ENCODE measurements at places on chromosomes 2 and 18. TPM values are rescaled to one million over a fixed set of nuclear protein-coding genes. Genes with fewer than 3 reads are reported as not detected.
A peak's percentile ranks its signal among the peaks of the same experiment; 100 is the strongest.

The VAMP8 gene
- 0.78 TPM for total RNA-seq

The OTOS gene
- total RNA-seq, result not detected

The DBI gene
- 134 TPM for total RNA-seq

The CD302 gene
- not detected for total RNA-seq

The SPC25 gene
- total RNA-seq, result 7.1 TPM

The BOK gene
- 13.8 TPM for total RNA-seq

The GLI2 gene
- total RNA-seq, result 3.9 TPM

The SERPINB10 gene
- not detected for total RNA-seq

The GPC1 gene
- 155 TPM for total RNA-seq

The ZNF407 gene
- 15.8 TPM for total RNA-seq

The SNTG2 gene
- total RNA-seq, result 7.7 TPM

The CERKL gene
- total RNA-seq, result 5.7 TPM

The PIEZO2 gene
- total RNA-seq, result 50.1 TPM

The NEURL3 gene
- not detected for total RNA-seq

The PRKAG3 gene
- total RNA-seq, result not detected

The CYS1 gene
- not detected for total RNA-seq

GRCh38 chr2:68127358-68128242, 30.1 kb upstream of the PNO1 start:
- DNase-seq, result no peak

- peak; percentile 67 for DNase-seq
These were observed 4.3 kb downstream of the IGFBP5 start for GRCh38 chr2:216690853-216691741.

GRCh38 chr18:30406728-30407127, 635.8 kb downstream of the DSC3 start:
- no peak for DNase-seq

- DNase-seq, result no peak
These were observed 11.6 kb downstream of the DCTN1 start for GRCh38 chr2:74368499-74368898.

- DNase-seq, result no peak
These were observed 111.5 kb upstream of the EML6 start for GRCh38 chr2:54611830-54612545.

DNA sequence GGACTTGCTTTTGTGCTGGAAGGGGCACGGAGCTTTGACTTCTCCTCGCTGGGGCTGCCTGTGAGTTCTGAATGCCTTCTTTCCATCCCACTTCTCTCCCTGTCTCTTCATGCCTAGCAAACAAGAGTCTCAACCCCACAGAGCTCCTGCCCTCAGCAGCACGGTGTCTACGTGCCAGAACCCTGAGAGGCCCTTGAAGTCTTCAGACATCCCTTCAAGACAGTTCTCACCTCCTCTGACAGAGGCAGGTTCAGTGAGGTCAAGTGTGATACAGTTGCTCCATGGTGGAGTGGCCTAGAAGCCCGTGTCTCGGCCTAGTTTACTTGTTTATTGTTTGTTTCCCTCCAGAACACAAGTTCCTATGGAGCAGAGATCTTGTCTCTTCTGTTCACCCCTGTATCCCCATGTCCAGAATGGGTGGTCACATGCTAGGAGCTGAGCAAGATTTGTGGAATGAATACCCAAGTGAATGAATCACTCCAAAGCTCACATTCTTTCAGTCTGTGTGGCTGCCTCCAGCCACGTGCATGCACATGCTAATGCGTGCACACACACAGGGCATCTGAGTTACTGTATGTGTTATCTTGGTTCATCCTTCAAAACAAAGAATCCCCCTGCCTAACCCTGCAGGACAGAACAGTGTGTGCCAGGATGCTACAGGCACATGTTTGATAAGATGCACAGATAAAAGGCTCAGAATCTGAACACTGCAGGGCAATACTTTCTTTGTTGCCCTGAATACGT, 391.6 kb downstream of the NBAS start:
- DNase-seq, result no peak

- no peak for DNase-seq
These were observed 29.9 kb downstream of the PDE6D start for GRCh38 chr2:231751042-231751815.

DNA sequence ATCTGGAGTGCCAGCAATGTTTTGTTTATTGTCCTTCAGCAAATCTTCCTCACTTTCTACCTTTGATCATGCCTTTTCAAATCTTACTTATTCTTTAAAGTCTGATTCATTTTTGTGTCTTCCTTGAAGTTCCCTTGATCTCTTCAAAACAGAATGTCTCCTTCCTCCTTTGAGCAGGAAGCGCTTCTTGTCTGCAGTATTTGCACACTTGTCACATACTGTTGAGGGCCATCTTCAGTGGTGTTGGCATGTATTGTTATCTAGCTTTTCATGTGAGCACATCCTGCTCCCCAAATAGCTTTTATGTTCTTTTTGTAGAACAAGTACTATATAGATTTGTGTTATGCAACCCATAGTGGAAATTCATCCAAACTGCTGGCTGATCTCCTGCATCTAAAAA, 5.9 kb upstream of the CERS6 start:
- DNase-seq, result no peak

GRCh38 chr2:64652231-64653108, 1.2 kb downstream of the SERTAD2 start:
- DNase-seq, result no peak

DNA sequence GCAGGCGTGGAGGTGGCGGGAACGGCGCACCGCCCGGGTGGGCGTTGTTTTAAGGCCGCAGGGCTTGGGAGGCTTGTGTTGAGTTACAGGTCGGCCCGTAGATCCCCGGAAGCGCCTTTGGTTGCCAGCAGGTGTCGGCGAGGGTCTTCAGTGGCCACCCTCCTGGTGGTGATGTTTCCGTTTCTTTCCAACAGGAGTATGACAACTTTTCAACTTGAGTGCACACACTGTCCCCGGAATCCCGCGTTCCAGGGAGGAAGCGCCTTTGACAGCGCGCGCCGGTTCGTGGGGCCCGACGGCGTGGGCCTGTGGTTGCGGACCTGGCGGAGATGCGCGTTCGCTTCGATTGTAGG, 1.0 kb upstream of the HDAC4 start:
- no peak for DNase-seq

DNA sequence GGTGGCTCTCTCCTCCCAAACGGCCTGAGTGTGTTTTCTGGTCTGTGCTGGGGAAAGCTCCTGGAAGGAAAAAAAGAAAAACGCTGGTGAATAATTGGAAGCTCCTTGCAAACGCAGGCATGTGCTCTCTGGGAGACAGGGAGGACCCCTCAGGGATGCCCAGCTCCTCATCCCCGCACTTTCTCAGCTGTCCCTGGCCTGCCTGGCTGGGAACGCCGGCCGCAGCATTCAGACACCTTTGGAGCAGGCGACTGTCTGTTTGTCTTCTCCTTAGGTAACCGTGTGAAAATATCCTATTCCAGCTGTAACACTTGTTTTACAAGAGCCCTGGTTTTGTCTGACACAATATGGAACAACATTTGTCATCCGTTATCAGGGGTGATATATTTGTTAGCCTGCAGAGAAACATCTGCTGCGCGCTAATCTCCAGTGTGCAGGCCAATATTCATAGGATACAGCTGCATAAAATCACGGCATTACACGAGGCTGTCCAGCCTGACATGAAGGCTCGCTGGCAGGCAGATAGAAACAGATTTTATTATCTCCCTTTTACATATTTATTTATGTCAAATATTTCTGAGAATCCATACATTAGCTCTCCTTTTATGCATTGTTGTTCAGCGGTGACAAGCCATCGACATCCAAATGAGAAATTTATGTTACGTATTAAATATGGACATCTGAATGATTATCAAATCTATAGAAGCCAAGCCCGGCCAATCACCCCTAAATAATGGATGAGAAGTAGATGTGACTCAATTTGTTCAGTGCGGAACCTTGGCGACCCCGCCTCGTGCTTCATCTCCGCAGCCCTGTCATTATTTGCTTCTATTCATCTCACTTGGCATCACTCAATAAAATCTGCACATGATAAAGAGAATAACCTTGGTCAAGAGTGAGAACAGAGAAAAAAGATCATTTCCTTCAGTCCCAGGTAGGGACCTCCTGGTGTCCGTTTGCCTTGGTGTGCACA, 675.1 kb upstream of the SALL3 start:
- no peak for DNase-seq

- peak; percentile 75 for DNase-seq
These were observed 1.1 kb upstream of the BOLL start for GRCh38 chr2:197786010-197786877.

DNA sequence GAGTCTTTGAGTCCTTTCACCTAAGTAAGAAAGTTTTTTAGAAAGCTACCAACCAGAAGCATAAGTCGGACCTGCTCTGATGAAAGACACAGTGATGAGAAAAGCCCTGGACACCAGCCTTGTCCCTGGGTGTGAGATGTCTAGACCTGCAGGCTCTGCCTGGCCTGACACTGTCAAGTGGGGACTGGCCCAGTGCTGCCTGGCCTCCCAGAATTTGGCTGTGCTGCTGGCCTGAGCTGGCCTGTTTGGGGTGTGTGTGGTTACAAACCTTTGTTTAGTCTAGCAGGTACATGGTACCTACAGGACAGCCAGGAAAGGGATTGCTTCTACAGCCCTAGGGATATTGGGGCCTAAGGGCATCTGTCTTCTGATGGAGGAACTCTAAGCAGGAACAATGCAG, 48.3 kb downstream of the ASB1 start:
- no peak for DNase-seq

DNA sequence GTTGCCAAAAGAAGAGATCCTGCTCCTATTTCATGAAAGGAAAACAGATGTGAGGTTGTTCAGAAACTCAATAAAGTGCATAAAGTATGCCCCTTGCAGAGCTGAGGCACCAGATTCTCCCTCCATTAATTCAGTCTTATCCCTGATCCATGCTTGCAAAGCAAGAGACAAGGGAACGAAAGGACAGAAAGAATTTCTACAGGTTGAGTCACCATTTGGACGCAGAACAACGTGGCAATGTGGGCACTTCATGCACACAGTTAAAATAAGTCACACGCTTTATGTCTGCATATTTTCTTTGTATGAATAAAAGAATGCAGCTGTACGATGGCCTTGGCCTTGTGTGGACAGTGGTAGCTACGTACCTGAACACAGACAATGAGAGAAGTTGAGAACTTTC, 321.7 kb upstream of the REV1 start:
- DNase-seq, result no peak

- no peak for DNase-seq
These were observed 31.8 kb downstream of the ARHGAP25 start for GRCh38 chr2:68766376-68766845.

- DNase-seq, result no peak
These were observed 42.6 kb upstream of the CHST9 start for GRCh38 chr18:27227721-27228120.

- no peak for DNase-seq
These were observed 351.0 kb downstream of the PIK3C3 start for GRCh38 chr18:42305869-42306593.

DNA sequence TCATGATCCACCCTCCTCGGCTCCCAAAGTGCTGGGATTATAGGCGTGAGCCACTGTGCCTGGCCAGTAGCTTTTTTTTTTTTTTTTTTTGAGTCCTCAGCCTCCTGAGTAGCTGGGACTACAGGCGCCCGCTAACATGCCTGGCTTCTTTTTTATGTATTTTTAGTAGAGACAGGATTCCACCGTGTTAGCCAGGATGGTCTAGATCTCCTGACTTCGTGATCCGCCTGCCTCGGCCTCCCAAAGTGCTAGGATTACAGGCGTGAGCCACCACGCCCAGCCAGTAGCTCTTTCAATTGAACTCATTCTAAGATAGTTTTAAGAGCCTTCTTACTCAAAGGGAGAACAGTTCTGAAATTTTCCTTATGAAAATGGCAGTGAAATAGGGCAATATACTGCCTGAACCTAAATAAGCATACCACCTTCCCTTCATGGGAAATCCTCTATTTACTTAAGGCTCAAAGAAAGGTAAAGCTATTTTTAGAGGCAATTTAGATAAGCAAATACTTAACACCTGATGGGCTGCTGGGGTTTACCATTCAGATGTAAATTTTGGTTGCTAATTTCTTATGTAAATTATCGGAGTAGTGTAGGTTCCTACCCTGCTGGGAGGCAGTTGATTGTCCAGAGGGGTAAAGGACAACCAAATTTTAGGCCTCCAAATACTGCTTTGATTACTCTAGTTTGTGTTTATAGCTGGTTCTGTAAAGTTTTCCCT, 144.7 kb downstream of the GREB1L start:
- no peak for DNase-seq

- no peak for DNase-seq
These were observed 84.2 kb upstream of the ID2 start for GRCh38 chr2:8597559-8598225.

- DNase-seq, result no peak
These were observed 567.8 kb upstream of the KLHL29 start for GRCh38 chr2:22817197-22817596.

GRCh38 chr2:150581717-150582472, 94.4 kb upstream of the RND3 start:
- no peak for DNase-seq

DNA sequence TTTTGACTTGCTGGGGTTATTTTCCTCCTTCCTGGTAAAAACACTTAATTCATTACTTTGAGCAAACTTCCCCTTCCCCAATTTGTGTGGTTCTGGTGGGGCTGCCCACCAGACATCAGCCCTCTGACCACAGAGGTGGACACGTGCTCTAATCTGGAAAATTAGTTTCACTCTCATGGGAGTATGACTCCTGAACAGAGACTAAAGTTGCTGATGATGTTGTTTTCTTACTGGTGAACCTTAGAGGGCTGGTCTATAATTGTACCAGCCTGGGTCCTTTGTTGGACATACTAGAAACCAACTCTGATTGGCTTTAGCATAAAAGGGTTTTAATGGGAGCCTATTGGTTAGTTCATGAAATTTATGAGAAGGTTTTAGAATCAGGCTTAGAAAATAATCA, 54.1 kb upstream of the ACYP2 start:
- DNase-seq, result no peak

DNA sequence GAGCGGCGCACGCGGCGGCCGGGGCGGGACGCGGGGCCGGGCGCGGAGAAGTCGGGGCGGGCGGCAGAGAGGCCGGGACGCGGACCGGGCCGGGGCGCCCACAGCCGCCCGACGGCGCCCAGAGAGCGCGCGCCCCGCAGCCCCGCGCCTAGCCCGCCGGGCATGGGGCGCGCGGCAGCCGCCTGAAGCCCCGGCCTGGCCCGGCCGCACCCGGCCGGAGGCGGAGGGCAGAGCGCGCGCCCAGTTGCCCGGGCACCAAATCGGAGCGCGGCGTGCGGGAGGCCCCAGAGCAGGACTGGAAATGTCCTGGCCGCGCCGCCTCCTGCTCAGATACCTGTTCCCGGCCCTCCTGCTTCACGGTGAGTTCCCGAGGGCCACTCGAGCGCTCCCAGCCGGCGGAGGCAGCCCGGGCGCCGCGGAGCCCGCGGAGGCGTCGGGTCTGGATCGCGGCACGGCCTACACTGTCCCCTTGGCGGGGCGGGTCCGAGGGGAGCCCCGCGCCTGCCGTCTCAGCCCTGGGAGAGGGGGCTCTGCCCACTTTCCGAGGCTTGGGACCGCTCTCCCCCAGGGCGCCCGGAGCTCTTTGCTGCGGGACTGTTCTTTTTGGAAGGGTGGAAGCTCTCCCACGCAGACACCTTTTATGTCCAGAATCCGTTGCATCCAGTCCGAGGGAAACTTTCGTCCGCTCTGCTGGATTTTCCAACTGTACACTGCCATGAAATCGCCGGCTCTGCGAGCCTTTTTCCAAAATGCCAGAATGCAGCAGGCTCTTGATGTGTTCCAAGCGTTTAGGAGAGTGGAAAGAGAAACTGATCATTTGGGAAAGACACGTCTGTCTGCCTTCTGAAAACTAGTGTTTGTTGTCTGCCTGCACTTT, 484 bp downstream of the APCDD1 start:
- peak; percentile 39 for DNase-seq

GRCh38 chr2:183541766-183542165, 417.5 kb downstream of the NUP35 start:
- no peak for DNase-seq

GRCh38 chr2:37005118-37005868, 39.0 kb upstream of the STRN start:
- no peak for DNase-seq

- DNase-seq, result no peak
These were observed 26.4 kb upstream of the MRPL19 start for GRCh38 chr2:75619956-75620740.
